ENCODE measurements at places on chromosomes 7 and 10. TPM values are rescaled to one million over a fixed set of nuclear protein-coding genes. Genes with fewer than 3 reads are reported as not detected.

GRCh38 chr7:114931656-114932011 lies 9.7 kb downstream of the MDFIC start:
- no peaks in the 10 kb centered on the region for H3K27me3 ChIP-seq
- H3K27ac ChIP-seq = no peak overlapping the region
- H3K4me3 ChIP-seq = no peak overlapping the region
- H3K36me3 ChIP-seq = no peaks in the 10 kb centered on the region
- peaks cover 9% of the 10 kb centered on the region for H3K4me1 ChIP-seq

- H3K36me3 ChIP-seq = no peaks in the 10 kb centered on the region
- H3K27me3 ChIP-seq = no peaks in the 10 kb centered on the region
- H3K27ac ChIP-seq = no peak overlapping the region
- no peak for DNase-seq
- H3K4me3 ChIP-seq = no peak overlapping the region
Measured at GRCh38 chr10:4250587-4250887, 465.5 kb upstream of the KLF6 start.

The SPDYE16 gene
- 0.34 TPM for total RNA-seq

DNA sequence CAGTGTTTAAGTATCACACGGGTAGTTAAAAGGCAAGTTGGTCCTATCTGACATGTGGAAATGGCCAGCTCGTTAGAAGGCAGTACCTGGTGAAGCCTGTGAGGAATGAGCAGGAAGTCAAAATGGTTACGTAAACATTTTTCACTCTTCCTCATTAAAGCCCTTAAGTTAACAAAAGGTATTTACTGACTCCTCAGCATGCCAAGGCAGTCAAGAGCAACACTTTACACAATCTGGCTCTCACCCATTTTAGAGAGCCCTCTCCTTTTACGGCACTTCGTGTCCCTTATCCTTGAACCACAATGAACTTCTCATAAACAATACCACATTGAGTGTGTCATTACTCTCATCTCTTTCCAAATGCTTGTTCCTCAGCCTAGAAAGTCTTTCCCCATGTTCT lies 11.0 kb upstream of the RSBN1L start:
- no peaks in the 10 kb centered on the region for H3K27me3 ChIP-seq
- DNase-seq = no peak
- no peak overlapping the region for H3K4me3 ChIP-seq
- peaks cover 21% of the 10 kb centered on the region for H3K4me1 ChIP-seq

DNA sequence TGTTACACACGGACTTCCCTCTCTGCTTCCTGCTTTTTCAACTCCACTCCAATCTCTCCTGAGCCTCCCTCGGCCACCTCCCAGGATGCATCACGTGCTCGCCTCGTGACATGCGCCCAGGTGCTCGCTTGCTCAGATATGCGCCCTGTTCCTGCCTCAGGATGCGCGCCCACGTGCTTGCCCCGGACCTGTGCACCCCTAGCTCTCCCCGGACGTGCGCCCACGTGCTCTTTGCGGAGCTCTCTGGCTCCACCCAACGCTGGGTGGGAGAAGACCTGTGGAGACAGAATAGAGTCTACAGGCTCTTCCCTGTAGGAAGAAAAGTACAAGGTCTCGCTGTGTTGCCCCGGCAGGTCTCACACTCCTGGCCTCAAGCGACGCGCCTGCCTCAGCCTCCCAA lies 23.1 kb downstream of the PARD3 start:
- H3K27ac ChIP-seq = no peak overlapping the region
- H3K27me3 ChIP-seq = no peaks in the 10 kb centered on the region
- H3K4me3 ChIP-seq = no peak overlapping the region
- H3K4me1 ChIP-seq = peaks cover 35% of the 10 kb centered on the region
- no peak for DNase-seq

DNA sequence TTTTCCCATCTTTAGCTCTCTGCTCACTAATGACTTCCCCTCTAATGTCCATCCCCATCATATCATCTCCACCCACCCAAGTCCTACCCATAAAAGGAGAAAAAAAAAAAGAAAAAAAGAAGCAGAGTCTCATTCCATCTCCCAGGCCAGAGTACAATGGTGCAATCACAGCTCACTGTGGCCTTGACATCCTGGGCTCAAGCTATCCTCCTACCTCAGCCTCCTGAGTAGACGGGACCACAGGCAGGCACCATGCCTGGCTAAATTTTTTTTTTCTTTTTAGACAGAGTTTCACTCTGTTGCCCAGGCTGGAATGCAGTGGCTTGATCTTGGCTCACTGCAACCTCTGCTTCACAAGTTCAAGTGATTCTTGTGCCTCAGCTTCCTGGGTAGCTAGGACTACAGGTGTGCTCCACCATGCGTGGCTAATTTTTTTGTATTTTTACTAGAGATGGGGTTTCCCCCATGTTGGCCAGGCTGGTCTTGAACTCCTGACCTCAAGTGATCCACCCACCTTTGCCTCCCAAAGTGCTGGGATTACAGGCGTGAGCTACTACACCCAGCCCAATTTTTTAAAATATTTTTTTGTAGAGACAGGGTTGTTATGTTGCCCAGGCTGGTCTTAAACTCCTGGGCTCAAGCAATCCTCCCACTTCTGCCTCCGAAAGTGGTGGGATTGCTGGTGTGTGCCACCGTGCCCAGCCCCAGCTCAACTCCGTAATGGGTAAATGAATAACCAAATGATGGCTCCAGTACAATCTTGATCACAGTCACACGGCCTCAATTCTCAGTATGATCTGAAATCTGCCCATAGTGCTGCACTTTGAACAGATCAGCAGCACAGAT lies 24.6 kb upstream of the SGMS1 start:
- H3K4me1 ChIP-seq = no peaks in the 10 kb centered on the region
- no peak overlapping the region for H3K4me3 ChIP-seq
- peaks cover 5% of the 10 kb centered on the region for H3K27me3 ChIP-seq
- H3K36me3 ChIP-seq = no peaks in the 10 kb centered on the region
- no peak for DNase-seq

- H3K4me3 ChIP-seq = no peak overlapping the region
- no peak overlapping the region for H3K27ac ChIP-seq
- H3K4me1 ChIP-seq = peaks cover 7% of the 10 kb centered on the region
Measured at GRCh38 chr10:71828702-71829101, 22.3 kb downstream of the PSAP start.

GRCh38 chr10:71659737-71660136 lies 59.8 kb downstream of the C10orf105 start:
- no peak for DNase-seq
- H3K4me3 ChIP-seq = no peak overlapping the region
- H3K4me1 ChIP-seq = peaks cover 22% of the 10 kb centered on the region
- H3K36me3 ChIP-seq = no peaks in the 10 kb centered on the region
- no peak overlapping the region for H3K27ac ChIP-seq

The POLD2 gene
- total RNA-seq = 126 TPM

DNA sequence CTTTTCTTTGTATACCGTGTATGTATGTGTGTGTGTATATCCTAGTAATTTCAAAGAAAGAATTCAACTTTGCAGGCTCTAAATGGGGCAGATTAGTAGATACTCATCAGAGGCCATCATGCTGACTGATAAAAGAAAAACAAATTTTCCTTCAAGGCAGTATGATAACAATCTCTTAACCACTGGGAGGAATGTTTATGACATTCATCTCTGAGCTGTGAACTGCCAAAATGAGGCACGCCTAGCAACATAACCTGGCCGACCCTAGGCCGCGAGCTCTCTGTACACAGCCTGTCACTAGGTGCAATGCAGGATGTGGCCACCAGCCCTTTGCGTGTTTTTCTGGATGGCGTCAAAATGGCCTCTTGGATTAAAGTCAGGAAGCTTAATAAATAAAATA lies 343.7 kb upstream of the GALNT17 start:
- DNase-seq = no peak
- H3K4me1 ChIP-seq = peaks cover 17% of the 10 kb centered on the region
- no peak overlapping the region for H3K27ac ChIP-seq
- H3K27me3 ChIP-seq = no peaks in the 10 kb centered on the region
- no peak overlapping the region for H3K4me3 ChIP-seq
- H3K36me3 ChIP-seq = peaks cover 79% of the 10 kb centered on the region

DNA sequence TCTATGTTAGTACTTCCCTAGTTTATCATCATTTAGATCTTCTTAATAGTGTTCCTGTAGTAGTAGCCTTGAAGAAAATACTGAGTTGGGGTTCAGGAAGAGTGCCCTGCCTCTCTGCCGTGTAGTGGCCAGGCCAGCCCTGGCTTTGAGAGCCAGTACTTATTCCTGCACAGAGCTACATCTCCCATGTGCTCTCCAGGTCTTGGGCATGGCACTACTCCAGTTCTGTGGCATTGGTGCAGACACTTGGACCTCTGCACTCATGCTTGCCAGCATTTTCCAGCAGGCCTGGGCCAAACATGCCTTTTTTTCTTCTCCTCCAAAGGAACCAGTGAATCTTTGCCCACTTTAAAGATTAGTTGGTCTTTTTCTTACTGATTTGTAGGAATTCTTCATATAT lies 5.3 kb downstream of the GNG11 start:
- H3K27me3 ChIP-seq = peaks cover 2% of the 10 kb centered on the region
- H3K4me1 ChIP-seq = peaks cover 9% of the 10 kb centered on the region
- H3K27ac ChIP-seq = no peak overlapping the region
- peaks cover 6% of the 10 kb centered on the region for H3K36me3 ChIP-seq
- H3K4me3 ChIP-seq = no peak overlapping the region

The MUC12 gene
- 1.1 TPM for total RNA-seq

The TAS2R4 gene
- 3.5 TPM for total RNA-seq

DNA sequence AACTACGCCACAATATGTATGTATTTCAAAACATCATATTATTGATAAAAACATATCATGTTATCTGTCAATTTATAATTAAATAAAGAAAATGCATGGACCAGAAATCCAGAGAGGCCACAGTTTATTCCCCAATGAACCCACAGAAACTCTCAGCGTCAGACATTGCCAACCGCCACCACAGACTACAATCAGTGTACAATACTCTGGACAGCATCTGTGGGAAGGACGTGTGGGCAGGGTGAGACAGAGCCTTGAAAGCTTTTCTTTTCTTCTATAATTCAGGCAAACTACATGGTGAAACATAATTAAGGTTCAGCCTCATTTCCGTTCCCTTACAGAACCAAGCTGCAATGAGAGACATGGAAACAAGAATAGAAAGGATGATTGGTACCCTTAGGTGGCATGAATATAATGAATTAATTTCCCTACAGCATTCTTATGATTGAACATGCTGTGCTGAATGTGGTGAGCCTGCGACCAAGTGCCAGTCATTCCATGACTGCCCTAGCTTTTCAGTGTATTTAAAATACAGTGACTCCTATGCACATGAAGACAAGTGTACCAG lies 909.3 kb downstream of the SORCS1 start:
- H3K27me3 ChIP-seq = peaks cover 13% of the 10 kb centered on the region
- DNase-seq = no peak
- no peak overlapping the region for H3K27ac ChIP-seq
- no peak overlapping the region for H3K4me3 ChIP-seq
- no peaks in the 10 kb centered on the region for H3K4me1 ChIP-seq
- H3K36me3 ChIP-seq = no peaks in the 10 kb centered on the region

DNA sequence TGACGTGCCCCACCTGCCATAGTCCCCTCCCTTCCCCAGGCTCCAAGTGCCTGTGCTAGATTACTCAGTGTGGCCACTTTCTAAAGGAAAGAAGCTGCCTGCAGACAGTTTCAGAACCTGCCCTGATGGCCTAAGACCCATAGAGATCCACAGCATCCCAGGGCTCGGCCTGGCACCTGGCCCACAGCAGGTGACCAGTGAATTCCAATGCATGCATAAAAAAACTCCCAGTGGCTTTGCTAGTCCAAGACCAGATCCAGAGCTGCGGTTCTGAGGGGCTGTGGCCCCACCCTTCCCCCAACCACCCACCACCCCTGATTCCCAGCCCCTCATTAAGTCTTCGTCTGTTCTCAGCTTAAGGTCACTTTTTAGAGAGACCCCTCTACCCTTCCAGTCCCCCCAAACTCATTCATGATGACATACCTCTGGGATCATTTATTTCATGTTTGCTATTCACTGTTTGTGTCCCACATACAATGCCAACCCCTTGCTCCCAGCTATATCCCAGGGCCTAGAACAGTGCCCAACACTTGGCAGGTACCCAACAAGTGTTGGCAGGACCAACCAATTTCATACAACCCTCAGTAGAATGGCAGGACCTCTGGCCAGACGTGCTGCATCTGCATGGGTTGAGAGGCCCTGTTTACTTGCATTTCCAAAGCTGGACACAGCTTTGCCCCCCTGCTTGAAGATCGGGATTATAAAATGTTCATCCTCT lies 118.1 kb downstream of the RGS10 start:
- DNase-seq = no peak
- no peak overlapping the region for H3K4me3 ChIP-seq
- H3K36me3 ChIP-seq = no peaks in the 10 kb centered on the region

The SAMD9 gene
- 4.4 TPM for total RNA-seq

GRCh38 chr7:142176901-142177300 lies 65.4 kb downstream of the MGAM2 start:
- H3K36me3 ChIP-seq = no peaks in the 10 kb centered on the region
- no peak overlapping the region for H3K27ac ChIP-seq
- H3K4me3 ChIP-seq = no peak overlapping the region
- no peaks in the 10 kb centered on the region for H3K4me1 ChIP-seq
- H3K27me3 ChIP-seq = no peaks in the 10 kb centered on the region
- no peak for DNase-seq

The CCDC172 gene
- not detected for total RNA-seq

The MGMT gene
- 36.3 TPM for total RNA-seq

DNA sequence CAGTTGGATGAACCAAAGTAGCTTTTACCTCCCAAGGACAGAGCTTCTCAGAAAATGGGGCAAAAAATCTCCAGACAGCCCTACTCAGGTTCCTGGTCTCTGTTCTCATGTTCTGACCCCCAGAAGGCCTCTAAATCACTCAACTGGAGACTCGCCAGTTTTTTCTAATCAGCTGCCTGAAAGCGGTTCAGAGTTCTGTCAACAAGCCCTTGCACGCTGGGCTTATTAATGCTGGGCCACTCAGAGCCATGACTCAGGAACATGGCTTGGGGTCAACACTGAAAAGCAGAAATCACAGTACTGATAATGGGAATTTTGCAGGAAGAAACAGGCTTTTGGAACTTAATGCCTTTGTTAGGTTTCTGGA lies 15.3 kb downstream of the ECHDC3 start:
- DNase-seq = no peak
- peaks cover 5% of the 10 kb centered on the region for H3K36me3 ChIP-seq
- peaks cover 16% of the 10 kb centered on the region for H3K4me1 ChIP-seq
- peak overlapping the region; percentile 90 for H3K27ac ChIP-seq
- no peaks in the 10 kb centered on the region for H3K27me3 ChIP-seq
- H3K4me3 ChIP-seq = no peak overlapping the region

GRCh38 chr10:61052469-61053205 lies 108.7 kb upstream of the RHOBTB1 start:
- peaks cover 3% of the 10 kb centered on the region for H3K4me1 ChIP-seq
- H3K27me3 ChIP-seq = no peaks in the 10 kb centered on the region
- H3K36me3 ChIP-seq = no peaks in the 10 kb centered on the region
- DNase-seq = no peak
- H3K27ac ChIP-seq = no peak overlapping the region
- H3K4me3 ChIP-seq = no peak overlapping the region

- H3K27ac ChIP-seq = no peak overlapping the region
- no peaks in the 10 kb centered on the region for H3K36me3 ChIP-seq
- no peak for DNase-seq
- H3K4me1 ChIP-seq = peaks cover 6% of the 10 kb centered on the region
- no peak overlapping the region for H3K4me3 ChIP-seq
Measured at GRCh38 chr7:54841772-54842697, 83.0 kb upstream of the SEC61G start.

GRCh38 chr10:99084161-99084560 lies 151.5 kb downstream of the HPSE2 start:
- peaks cover 3% of the 10 kb centered on the region for H3K27me3 ChIP-seq
- H3K4me1 ChIP-seq = no peaks in the 10 kb centered on the region
- no peaks in the 10 kb centered on the region for H3K36me3 ChIP-seq
- no peak for DNase-seq
- H3K27ac ChIP-seq = no peak overlapping the region
- H3K4me3 ChIP-seq = no peak overlapping the region

GRCh38 chr7:31091924-31092434 lies 39.9 kb downstream of the ADCYAP1R1 start:
- no peak for DNase-seq
- no peak overlapping the region for H3K27ac ChIP-seq

All from mesothelial cell of epicardium (in vitro differentiated cells).